ENCODE measurements at places on chromosomes 7 and 10.

DNA sequence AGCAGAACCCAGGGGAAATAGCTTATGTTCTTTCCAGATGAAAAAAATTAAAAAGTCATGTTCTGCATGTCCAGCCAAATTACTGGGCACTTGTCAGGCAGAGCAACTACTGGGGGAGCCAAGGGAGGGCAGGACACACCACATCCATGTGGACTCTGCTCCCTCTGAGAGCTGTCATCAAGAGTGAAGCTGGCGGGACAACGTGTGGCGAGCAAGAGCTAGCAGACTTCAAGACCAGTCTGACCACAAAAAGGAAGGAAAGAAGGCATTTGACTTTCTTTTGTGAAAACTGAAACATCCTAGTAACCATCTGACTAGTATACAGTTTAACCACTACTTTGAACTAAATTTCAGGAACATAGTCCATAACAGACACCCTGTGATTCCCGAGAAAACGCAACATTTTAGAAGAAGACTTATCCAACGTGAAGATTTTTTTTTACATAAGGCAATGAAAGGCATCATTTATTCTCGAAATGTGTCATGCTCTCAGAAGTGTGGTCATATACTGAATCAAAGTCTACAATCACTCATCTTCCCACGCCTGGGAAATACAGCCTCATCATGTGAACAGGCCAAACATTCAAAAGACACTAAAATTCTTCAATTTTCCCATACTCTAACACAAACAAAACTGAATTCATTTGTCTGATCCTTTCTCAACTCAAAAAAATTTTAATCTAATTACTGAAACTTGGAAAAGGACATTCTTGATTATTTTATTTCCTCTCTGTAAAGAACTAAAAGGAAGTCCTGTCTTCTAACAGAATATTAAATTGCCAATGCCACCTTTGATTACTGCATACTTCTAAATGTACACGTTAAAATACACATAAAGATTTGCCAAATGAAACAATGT is 15.5 kb downstream of the CYTH3 start:
- DNase-seq = peak; percentile 22

DNA sequence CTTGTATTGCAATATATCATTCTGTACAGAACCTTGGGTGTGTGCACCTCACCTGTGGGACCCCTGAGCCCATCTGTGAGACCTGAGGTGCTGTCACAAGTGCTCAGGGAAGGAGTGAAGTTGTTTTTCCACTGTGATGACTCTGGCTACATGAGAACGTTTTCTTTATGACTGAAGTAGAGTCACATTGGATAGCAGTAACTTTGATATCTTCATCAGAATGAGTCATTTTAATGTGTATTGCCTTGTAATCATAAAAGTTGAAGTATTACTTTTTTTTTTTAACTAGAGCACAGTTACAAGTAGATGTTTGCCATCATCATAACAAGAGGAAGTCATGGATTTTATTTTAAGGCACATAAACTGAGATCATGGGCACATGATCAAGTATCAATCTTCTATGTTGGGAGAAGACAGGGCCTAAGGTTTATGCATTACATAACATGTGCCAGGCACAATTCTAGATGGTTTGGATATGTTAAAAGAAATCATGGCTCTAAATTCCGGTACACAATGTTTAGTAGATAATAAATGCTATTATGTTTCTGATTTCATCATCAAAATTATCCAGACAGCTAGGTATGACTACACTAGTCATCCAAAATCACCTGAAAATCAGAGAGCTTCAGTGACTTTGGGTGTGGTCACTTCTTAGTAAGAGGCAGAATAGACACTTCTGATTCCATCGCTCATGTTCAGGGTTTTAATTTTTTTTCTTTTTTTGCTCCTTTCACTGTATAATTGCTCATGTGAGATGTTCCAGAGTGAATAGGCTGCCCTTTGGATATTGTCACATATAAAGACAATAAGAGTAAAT is 82.7 kb upstream of the KLF6 start:
- peak; percentile 34 for DNase-seq

- DNase-seq = no peak
Observed at GRCh38 chr7:33874943-33875342, 30.4 kb upstream of the BMPER start.

- DNase-seq = peak; percentile 64
Observed at GRCh38 chr10:110356628-110357245, 52.0 kb upstream of the SMNDC1 start.

GRCh38 chr7:34739651-34740300 is 81.8 kb downstream of the NPSR1 start:
- DNase-seq = no peak

GRCh38 chr10:79140855-79141254 is 72.1 kb downstream of the ZMIZ1 start:
- DNase-seq = no peak

DNA sequence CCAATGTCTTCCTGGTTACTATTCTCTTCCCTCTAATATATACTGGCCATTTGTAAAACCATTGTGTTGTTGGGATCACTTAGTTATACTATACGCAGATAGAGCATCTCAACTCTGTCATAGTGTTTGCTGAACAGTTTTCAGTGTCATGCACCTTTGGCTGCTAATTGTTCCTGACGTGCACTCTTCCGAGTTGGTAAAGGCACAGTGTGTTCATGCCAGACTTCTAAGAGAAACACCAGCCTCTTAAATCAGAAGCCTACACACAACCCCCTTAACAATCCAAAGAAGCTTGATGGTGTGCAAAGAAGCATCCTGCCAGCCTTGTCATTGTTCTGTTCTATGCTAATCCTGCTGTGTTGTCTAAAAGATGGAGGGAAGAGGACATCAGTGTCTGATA is 131.1 kb downstream of the MAPK8 start:
- DNase-seq = no peak

- DNase-seq = no peak
Observed at GRCh38 chr10:132360766-132361447, 28.9 kb downstream of the LRRC27 start.

DNA sequence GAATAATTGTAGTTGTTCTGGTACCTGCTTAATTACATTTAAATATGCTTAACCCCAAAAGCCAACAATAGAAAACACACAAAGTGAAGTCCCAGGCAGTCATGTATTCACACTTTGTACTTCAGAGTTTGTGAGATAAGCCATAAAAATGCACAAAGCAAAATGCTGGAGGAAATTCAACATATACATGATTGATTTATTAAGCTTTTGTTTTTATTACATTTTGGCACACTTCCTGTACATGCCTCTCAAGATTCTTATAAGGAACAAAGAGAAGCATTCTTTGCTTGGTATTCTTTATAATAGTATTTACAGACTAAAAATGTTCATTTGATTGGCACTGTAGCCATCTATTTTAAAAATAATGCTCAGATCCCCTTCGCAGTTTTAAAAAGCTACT is 107.7 kb upstream of the ANK3 start:
- DNase-seq = no peak

GRCh38 chr7:21763818-21764217 is 181.9 kb downstream of the CDCA7L start:
- DNase-seq = no peak

- no peak for DNase-seq
Observed at GRCh38 chr7:140610204-140611165, 30.1 kb downstream of the DENND2A start.

DNA sequence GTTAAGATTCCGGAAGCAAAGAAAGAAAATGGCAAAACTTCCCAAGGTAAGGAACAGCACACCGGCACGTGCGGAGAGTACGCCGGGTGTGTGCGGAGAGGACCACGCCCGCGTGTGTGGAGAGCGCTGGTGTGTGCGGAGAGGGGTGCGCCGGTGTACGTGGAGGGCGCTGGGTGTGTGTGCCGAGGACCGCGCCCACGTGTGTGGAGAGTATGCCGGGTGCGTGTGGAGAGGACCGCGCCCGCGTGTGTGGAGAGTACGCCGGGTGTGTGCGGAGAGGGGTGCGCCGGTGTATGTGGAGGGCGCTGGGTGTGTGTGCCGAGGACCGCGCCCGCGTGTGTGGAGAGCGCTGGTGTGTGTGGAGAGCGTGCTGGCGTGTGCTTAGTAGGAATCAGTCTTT is 48.6 kb upstream of the DPYSL4 start:
- no peak for DNase-seq

DNA sequence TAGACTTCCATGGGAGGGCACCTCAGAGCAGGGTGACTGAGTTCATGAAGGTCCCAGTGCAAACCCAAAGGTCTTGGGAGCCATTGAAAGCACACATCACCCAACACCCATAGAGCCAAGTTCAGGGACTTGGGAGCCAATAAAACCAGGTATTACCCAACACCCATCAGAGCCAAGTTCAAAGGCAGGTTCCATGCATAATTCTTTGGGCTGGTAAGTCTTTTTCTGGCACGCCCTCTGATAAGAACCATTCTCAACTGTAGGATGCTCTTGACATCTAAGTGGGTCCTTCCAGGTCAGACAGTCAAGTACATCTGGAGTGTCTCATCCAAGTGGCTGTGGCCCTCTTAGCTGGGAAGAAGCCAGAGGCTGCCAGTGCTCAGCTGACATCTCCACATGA is 63.2 kb downstream of the EBF3 start:
- no peak for DNase-seq

GRCh38 chr7:4189131-4189570 is 492.9 kb upstream of the FOXK1 start:
- DNase-seq = no peak

- no peak for DNase-seq
Observed at GRCh38 chr7:64618785-64619456, 47.0 kb upstream of the ZNF107 start.

- DNase-seq = no peak
Observed at GRCh38 chr7:2201128-2201527, 31.6 kb downstream of the MAD1L1 start.

- DNase-seq = no peak
Observed at GRCh38 chr10:50619882-50620281, 3.9 kb downstream of the SGMS1 start.

DNA sequence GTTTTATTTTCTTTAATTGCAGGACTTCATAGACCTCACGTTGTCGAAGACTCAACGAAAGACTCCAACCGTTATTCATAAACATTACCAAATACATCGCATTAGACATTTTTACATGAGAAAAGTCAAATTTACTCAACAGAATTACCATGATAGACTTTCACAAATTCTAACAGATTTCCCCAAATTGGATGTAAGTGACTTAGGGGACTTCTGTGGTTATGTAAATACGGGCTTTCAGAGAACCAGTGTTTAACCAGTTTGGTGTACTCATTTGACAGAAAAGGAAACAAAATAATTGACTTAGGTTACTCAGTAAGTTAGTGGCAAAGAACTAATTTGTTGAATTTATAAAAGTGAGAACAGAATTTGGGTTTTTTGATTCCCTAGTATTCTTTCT is 4.2 kb downstream of the GTPBP4 start:
- no peak for DNase-seq

DNA sequence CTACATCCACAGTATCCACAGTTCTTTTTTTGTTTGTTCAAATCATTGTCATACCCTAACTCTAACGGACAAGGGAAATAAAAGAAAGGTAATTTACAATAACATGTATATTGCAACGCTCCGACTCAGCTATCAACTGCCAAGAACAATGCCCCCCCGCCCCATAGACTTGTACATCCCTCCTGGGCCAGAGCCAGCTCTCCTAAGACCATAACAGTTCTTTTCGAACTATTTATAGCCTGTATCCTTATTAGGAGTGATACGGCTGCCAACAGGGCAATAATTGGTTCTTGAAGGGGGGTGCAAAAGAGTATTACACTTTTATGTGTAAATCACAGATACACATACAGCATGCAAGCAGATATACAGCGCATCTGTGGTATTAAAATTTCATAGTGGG is 495.7 kb downstream of the GALNT17 start:
- DNase-seq = no peak

GRCh38 chr10:74133923-74134820 is 16.5 kb downstream of the AP3M1 start:
- no peak for DNase-seq

- DNase-seq = no peak
Observed at GRCh38 chr7:96837593-96837992, 127.9 kb upstream of the SEM1 start.

GRCh38 chr10:79313911-79314439 is 33.3 kb upstream of the PPIF start:
- no peak for DNase-seq

GRCh38 chr10:69043931-69044531 is 43.9 kb upstream of the SRGN start:
- peak; percentile 12 for DNase-seq

DNA sequence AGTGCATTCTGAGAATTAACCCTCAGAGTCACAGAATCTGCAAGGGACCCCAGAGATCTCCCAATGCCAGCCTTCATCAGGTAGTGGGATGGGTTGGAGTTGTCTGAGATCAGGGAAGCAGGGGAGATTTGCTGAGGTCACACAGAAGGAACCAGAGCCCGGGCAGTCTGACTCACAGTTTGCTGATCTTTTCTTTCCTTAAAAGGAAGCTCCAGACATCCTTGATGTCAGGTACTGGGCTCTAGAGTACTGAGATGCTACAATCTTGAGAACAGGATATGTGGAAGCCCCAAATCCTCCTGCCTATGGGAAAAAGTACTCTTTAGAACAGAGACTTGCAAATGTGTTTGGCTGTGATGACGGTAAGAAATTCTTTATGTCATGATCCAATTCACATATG is 706 bp downstream of the TBATA start:
- DNase-seq = no peak

DNA sequence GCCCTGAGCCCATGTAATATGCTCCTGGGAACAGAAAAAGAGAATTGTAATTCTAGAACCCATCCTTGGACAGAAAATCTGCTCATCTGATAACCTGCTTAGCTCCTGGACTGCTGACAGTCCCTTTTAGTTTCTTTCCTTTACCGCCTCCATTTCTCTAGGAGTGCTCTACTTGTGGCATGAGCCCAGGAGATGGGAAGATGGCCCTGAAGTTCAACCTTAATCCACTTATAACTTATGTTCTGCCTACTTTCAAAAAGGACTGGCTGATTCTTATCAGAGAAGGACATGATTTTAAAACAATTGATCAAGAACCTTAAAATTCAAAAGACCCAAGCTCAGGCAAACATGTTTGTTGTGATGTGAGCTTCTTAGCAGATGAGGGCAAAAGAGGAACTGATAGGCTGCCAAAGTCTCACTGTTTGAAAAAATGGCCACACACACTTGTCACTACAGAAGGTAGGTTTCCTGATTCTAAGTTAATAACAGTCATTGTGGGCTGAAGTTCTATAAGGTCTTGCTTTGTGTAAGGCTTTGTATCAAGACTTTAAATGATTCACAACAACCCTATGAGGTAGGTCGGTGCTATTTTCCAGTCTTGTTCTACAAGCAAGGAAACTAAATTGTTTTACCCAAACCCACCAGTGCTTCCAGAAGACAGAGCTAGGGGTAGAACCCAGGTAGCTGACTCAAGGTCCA is 94.3 kb upstream of the AFAP1L2 start:
- no peak for DNase-seq

DNA sequence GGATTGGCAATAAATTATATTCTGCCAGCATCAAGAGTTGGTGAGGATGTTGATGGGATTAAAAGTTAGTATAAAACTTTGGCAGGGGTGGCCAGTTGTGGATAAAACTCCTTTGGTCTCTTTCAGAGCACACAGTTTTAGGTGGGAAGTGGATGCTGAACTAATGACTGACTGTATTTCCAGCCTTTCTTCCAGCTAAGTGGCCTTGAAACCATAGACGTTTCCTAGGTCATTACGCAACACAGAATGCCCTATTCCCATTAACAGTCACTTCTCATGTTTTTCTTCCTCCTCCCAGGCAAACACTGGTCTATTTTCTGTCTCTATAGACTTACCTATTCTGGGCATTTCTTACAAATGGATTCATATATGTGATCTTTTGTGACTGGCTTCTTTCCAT is 467.4 kb downstream of the NEBL start:
- DNase-seq = no peak

GRCh38 chr7:129923709-129924108 is 29.1 kb downstream of the UBE2H start:
- no peak for DNase-seq

Measured in activated CD4-positive, alpha-beta T cell treated with anti-CD3 and anti-CD28 coated beads, Interleukin-2, amount 50 U/mL, for 4 hours (primary cell).